ENCODE measurements at places on chromosomes 6 and 20.

GRCh38 chr6:150683320-150683719 lies 83.6 kb downstream of the PLEKHG1 start:
- no peak for DNase-seq

DNA sequence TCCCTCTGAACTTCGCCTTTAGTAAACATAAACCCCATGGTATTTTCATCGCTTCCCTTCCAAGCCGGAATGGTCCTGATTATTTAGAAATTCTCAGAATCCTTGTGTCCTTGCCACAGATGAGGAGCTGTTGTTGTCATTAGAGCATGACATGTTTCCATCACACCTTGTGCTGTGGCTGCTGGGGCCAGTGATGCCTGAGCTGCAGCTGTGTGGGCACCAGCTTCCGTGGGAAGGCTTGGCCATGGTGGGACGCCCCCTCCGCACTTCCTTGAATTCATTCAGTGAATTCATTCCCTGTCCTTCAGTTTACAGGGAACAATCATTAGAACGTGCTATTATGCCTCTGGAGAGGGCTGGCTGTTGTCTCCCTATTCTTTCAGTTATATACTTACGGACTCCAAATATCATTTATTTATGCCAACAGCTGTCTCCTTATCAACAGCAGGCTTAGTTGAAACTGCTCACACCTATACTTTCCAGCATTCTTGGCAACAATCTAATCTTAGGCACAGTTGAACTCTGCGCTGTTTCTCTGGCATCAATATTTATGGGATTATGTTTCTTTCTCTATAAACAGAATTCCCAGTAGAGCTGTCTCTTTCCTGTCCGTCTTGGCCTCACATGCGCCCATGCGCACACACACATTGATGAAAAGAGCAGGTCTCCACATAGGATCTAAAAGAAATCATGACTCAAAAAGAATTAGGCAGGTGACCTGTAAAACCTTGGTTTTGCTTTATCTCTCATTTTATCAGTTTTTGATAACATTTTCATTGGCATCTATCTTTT lies 9.0 kb downstream of the ADGRF1 start:
- no peak for DNase-seq

- DNase-seq, result no peak
These were observed 251.0 kb downstream of the ATXN1 start for GRCh38 chr6:16510245-16510644.

GRCh38 chr6:168221497-168222079 lies 98.0 kb downstream of the DACT2 start:
- DNase-seq, result no peak

GRCh38 chr20:24966317-24967012 lies 17.4 kb downstream of the CST7 start:
- no peak for DNase-seq

Measured in stimulated activated CD4-positive, alpha-beta T cell treated with anti-CD3 and anti-CD28 coated beads, Interleukin-1b, Interleukin-23, amount 100 ng/mL, for 24 hours (primary cell).